ENCODE measurements at places on chromosomes 3 and 15. TPM values are rescaled to one million over a fixed set of nuclear protein-coding genes. Genes with fewer than 3 reads are reported as not detected.

Gene INAFM2
- 17.5 TPM for total RNA-seq

Gene CLDN18
- not detected for total RNA-seq

Gene IL5RA
- 0.46 TPM for total RNA-seq

Gene C3orf20
- not detected for total RNA-seq

Gene ZPLD1
- not detected for total RNA-seq

Gene GRM7
- total RNA-seq, result not detected

Gene CHSY1
- 44.9 TPM for total RNA-seq

Gene PLSCR1
- 314 TPM for total RNA-seq

Gene PLA2G4B
- total RNA-seq, result 2.3 TPM

Gene DNAH12
- 0.72 TPM for total RNA-seq

Gene GOLGA6B
- total RNA-seq, result not detected

Gene PAQR5
- 1.0 TPM for total RNA-seq

Gene SLC12A1
- total RNA-seq, result not detected

Gene CYP1A2
- total RNA-seq, result not detected

Gene MYO5C
- 58.3 TPM for total RNA-seq

Gene ZBED2
- total RNA-seq, result not detected

Gene CPLX3
- total RNA-seq, result not detected

Gene NR2E3
- 0.24 TPM for total RNA-seq

Gene CDCP1
- total RNA-seq, result 30.7 TPM

Gene TRIM42
- total RNA-seq, result not detected

- DNase-seq, result no peak
Measured at GRCh38 chr15:45083223-45083622, 30.7 kb downstream of the DUOX2 start.

GRCh38 chr3:61561374-61562041 lies at the start of gene PTPRG:
TSS of gene PTPRG (plus strand) at chr3:61561571. CDS start at chr3:61562288, 717 bp downstream.
- peak; percentile 41 for DNase-seq

GRCh38 chr3:40191850-40192448 lies 117.6 kb upstream of the EIF1B start:
- peak; percentile 44 for DNase-seq

DNA sequence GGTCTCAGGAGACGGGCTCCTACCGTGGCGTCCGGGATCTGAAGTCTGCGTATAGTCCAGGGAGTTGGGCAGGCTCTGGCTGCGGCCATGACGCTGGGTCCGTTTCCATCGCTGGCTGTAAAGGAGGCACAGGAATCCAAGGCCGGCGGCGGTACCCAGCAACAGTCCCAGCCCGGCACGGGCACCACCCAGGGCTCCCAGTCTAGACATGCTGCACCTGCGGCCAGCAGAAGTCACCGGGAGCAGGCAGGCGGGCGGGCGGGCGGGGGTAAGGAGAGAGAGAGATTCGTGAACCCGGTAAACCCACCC lies 526 bp downstream of the RMDN3 start:
- no peak for DNase-seq

- DNase-seq, result no peak
Measured at GRCh38 chr3:102614585-102614984, 179.8 kb downstream of the ZPLD1 start.

DNA sequence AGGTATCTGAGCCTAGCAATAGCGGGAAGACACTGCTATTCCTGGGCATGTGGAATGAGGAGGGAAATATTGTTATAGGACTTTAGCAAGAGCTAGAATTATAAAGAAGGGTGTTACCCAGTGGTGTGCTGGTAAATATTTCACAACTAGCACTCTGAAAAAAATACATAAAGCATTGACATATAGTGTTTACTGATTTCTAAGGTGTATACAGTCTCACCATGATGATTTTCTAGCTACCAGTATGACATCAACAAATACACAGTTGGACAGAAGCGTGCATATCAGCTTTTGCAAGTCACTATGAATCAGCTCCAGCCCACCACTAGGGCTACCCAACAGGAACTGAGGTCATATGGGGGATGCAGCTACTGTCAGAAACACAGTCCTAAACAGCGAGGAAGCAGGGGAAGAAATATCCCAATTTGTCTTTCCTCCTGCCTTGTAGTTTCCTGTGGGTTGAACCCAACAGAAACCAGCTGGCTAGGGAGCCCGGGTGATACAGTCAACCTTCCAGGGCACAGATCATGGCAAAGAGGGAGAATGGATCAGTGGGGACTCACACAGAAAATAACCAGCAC lies 39.6 kb downstream of the HGD start:
- no peak for DNase-seq

DNA sequence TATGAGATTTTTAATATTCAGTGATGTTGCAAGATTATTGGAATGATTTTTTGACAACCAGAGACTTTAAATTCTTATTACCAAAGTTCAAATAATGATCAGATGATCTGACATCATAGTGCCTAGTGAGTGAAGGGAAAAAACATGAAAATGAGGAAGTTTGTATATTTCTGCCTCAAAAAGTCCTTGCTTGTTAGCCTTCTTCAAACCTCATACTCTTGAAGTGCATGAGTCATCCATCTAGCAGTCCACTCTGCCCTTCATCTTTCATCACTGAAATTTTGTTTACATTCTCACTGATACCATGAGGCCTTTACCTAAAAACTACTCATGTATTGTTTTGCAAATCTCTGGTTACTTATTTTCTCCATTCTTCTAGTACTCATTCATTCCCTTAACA lies 23.9 kb upstream of the OR5H6 start:
- DNase-seq, result no peak

DNA sequence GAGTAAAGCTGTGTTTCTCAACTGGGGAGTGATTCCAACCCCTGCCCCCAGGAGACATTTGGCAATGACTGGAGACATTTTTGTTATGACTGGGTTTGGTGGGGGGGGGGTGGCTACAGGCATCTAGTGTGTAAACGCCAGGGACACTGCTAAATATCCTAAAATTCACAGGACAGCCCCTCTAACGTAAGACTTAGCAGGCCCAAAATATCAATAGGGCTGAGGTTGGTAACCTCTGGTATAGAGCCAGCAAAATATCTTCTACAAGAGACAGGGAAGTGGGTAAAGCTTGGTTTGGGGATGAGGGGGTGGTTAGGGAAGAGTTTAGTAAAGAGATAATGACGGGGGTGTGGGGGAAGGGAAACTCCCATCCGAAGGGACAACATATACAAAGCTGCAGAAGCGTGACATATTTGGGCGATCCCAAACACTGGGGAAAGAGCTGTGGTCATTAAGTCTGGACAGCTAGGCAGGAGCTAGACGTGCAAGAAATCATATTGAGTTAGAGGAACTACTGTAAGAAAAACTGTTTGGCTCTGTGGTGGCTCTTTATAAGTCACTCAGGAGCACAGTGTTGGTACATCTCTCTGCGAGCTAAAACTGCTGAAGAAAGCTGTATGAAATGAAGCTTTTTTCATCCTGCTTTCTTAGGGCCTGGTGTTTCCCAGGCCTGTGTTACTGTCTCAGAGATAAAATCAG lies 697 bp upstream of the TRIM69 start:
- DNase-seq, result no peak

- no peak for DNase-seq
Measured at GRCh38 chr3:9205345-9206143, 43.9 kb downstream of the SRGAP3 start.

DNA sequence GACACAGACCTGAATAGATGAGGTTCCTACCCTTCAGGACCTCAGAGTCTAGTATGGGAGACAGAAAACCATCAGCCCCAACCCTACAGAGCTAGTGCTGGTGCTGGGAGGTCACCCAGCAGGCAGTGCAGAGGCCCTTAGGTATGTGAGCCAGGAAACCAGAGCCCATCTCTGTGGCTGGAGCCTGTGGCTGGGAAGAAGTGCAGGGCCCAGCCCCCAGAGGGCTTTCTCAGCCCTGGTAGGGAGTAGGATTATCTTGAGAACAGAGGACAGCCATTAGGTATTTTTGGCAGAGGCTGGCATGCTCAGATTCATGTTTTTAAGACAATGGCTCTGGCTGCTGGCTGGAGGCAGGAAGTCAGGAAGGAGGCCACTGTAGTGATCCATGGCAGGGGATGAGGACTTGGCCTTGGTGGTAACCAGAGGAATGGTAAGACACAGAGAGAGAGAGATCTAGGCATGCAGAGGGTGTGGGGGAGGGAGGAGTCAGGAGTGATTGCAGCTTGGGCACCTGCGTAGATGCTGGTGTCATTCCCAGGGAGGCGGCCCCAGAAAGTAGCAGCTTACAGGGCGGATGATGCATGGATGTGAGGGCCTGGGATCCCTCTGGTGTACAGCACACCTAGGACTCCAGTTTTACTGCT lies 220.9 kb upstream of the EIF1B start:
- no peak for DNase-seq

GRCh38 chr3:129413687-129414506 lies 14.5 kb downstream of the EFCAB12 start:
- DNase-seq, result no peak

GRCh38 chr15:86157606-86158293 lies 78.1 kb downstream of the AGBL1 start:
- DNase-seq, result no peak

- no peak for DNase-seq
Measured at GRCh38 chr3:190003681-190004123, 117.0 kb downstream of the P3H2 start.

GRCh38 chr3:113136071-113136470 lies 75.3 kb upstream of the BOC start:
- DNase-seq, result no peak

GRCh38 chr15:43508991-43509659 lies 8.3 kb upstream of the MAP1A start:
- DNase-seq, result no peak

GRCh38 chr3:169813757-169814517 lies 1.2 kb upstream of the LRRC34 start:
- DNase-seq, result no peak

DNA sequence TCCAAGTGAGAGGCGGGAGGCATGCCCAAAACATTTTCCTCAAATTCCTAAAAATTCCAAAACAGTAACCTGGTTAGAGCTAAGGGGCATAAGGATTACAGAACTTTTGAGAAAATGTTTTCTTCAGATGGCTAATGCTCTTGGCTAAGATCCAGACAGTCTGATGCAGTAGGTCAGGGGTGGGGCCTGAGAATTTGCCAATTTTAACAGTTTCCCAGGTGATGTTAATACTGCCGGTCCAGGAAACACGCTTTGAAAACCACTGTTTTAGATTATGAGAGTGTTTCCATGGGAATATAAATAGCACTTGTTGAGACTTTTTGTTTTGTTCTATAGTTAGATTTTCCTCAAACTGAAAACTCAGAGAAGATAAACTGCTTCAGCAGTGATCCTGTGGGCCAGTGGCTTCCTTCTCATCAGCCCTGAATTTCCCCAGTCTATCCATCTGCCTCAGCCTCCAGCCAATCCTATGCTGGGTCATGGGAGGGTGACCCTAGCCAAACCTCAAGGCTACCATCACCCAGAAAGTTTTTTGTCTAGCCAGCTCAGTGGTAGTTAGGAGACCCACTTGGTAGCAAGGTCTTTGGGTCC lies 71.6 kb upstream of the ACP3 start:
- no peak for DNase-seq

GRCh38 chr3:140219923-140220452 lies 285.0 kb downstream of the CLSTN2 start:
- no peak for DNase-seq

DNA sequence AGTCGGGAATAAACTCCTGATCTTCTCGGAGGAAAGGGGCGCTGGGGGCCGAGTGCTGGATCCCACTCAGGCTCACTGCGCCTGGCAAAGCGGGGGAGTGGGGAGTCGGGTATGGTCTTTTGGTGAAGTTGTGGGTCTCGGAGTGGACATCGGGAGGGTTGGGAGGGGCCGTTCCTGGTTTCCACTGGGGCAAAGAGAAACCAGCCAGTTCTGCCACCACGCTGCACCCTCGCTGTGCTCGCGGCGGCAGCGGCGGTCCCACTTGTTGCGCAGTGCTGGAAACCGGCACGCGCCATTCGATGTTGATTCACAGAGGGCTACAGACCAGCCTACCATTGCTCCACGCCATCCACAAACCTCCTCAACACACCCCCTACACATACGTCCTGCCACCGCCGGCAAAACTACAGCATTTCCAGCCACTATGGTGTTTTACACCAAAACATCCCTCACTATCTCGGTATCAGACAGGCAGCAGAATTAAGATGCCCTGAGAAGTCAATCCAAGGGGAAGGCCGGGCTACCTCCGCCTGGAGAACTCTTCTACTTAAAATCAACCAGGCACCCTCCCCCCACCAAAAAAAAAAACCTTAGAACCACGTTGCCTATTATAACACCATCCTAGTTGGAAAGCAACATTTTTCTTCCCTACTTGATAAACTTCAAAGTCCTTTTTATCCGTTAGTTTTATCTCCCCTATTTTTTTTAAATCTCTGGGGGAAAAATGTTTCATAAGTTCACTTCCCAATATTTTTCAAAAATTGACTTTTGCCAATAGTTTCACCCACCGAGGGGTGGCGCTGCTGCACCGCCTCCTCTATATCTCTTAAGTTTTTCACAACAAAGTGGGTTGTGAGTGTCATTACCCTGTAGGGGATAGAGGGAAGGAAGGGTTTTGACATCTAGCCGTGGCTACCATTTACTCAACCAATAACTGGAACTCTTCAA lies 3.6 kb downstream of the BCL6 start:
- DNase-seq, result no peak

- DNase-seq, result no peak
Measured at GRCh38 chr15:31387479-31388118, 61.0 kb downstream of the KLF13 start.

DNA sequence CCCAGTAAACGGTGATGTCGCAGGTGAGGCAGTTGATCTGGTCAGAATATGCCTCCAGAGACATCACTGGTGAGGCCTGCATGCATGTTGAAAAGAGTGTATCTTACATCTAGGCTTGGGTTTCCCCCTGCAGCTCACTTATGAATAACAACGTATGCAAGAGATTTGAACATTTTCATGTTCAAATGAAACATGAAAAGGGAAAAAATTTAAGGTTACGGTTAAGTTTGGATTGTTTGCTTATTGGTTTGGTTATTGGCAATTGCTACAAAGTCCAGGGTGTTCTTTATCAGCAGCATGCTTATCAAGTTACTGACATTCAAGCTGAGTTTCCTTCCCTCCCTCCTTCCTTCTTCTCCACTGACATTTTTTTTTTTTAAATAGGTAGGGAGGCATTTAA lies 123.2 kb downstream of the IGF1R start:
- DNase-seq, result no peak

DNA sequence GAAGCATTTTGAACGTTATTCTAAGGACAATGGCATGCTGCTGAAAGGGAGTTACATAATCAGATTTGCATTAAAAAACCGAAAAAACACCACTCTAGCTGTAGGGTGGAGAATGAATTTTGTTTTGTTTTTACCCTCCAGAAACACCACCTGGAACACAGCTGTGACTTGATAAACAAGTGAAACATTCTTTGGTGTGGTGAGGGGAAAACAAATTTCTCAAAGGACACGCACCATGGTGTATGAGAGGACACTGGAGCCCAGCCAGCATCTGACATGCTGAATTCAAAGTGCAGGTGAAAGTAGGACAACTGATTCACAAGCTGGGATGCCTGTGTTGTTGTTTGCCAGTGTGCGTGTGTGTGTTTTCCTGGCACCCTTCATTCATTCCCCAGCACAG lies 554.5 kb upstream of the TBL1XR1 start:
- no peak for DNase-seq

- DNase-seq, result no peak
Measured at GRCh38 chr3:2172561-2173171, 74.0 kb downstream of the CNTN4 start.

GRCh38 chr15:95550702-95551101 lies 779.8 kb upstream of the NR2F2 start:
- DNase-seq, result no peak
